ENCODE measurements at places on chromosomes 12 and 14.
A peak's percentile ranks its signal among the peaks of the same experiment; 100 is the strongest.

GRCh38 chr12:49331380-49332222 is 5.4 kb downstream of the C1QL4 start:
- DNase-seq = no peak

DNA sequence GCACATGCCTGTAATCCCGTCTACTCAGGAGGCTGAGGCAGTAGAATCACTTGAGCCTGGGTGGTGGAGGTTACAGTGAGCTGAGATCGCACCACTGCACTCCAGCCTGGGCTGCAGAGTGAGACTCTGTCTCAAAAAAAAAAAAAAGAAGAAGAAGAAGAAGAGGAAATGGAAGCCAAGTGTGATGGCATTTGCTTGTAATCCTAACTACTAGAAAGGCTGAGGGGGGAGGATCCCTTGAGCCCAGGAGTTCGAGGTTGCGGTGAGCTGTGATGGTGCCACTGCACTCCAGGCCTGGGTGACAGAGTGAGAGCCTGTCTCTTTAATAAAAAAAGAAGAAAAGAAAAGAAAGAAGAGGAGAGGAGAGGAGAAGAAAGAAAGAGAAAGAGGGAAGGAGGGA is 52.1 kb downstream of the LGMN start:
- no peak for DNase-seq

GRCh38 chr12:16093825-16094224 is 182.7 kb downstream of the DERA start:
- no peak for DNase-seq

- no peak for DNase-seq
Observed at GRCh38 chr12:7857971-7858370, 14.7 kb downstream of the SLC2A14 start.

DNA sequence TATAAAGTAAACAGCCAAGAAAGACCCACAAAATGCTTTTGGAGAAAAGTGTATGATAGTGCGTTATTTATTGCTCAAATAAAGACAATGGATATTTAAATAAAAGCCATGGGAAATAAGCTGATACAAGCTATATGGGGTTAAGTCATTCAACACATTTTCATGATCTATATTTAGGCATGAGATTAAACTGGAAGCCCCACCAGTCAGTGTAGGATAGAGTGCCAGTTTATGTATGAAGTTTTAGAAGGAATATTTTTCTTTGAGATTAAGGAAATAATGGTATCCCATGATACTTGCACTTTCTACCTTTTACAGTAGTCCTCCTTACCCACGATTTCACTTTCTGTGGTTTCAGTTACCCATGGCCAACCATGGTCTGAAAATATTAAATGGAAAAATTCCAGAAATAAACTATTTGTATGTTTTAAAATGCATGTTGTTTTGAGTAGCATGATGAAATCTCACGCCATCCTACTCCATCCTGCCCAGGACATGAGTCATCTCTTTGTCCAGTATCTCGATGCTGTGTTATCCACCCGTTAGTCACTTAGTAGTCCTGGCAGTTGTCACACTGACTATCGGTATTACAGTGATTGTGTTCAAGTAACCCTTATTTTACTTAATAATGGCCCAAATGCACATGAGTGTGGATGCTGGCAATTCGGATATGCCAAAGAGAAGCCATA is 22.3 kb downstream of the SYT1 start:
- no peak for DNase-seq

GRCh38 chr14:79661752-79662151 is 549.6 kb downstream of the DIO2 start:
- no peak for DNase-seq

- no peak for DNase-seq
Observed at GRCh38 chr14:54173802-54174201, 217.2 kb upstream of the BMP4 start.

- DNase-seq = no peak
Observed at GRCh38 chr12:40022850-40023249, 83.0 kb downstream of the SLC2A13 start.

GRCh38 chr14:37122919-37123639 is 49.3 kb downstream of the SLC25A21 start:
- no peak for DNase-seq

GRCh38 chr12:13199592-13199991 is 3.1 kb downstream of the EMP1 start:
- no peak for DNase-seq

DNA sequence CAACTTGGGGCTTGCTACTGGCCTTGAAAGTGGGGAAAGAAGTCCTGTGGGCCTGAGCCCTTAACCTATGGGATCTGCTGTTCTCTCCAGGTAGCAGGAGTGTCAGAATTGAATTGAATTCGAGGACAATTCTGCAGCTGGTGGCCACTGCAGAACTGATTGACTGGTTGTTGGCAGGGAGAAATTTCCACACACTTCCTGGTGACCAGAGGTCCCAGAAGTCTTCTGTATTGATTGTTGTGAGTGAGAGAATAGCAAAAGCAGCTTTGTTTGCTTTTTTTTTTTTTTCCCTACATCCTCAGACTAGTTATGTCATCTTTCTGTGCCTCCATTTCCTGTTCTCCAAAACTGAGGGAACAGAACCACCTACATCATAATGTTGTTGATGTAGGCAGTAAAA is 64.1 kb downstream of the PRICKLE1 start:
- no peak for DNase-seq

DNA sequence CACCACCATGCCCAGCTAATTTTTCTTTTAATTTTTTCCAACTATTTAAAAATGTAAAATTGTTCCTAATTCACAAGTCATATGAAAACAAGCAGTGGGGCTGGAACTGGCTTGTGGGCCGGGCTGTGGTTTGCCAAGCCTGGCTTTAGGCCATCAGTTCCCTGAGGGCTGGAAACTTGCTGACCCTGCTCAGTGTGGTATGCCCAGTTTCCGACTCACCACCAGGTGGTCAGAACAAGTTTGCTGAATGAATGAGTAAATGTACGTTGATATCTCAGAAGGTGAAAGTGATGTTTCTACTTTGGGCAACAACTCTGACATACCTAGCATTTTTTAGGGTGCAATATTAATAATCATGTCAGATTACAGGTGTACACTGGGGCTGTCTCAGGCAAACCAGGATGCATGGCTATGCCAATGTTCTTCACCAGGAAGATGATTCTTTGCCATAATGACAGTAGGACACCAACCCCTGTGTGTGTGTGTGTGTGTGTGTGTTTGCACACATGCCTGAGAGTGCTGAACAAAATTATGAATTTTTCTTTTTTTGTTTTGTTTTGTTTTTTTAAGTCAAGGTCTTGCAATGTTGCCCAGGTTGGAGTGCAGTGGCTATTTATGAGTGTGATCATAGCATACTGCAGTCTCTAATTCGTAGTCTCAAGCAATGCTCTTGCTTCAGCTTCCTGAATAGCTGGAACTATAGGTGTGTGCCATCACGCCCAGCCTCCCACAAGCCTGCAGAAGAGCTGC is 106.1 kb downstream of the PTPN11 start:
- no peak for DNase-seq

DNA sequence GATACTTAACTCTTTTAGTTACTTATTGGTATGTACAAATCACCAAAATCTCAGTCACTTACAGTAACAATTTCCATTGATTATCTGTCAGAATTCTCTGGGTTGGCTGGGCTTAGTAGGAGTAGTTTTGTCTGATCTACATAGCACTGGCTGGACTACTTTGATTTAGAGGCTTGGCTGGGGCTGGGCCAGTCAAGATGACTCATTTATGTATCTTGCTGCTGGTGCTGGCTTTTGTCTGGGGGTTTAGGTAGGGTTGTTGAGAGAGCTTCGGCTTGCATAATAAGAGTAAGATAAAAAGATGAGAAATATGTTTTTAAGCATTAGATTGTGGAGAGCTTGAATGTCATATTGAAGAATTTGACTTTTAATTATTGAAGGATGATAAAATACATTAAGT is 1093.7 kb downstream of the SLC6A15 start:
- no peak for DNase-seq

DNA sequence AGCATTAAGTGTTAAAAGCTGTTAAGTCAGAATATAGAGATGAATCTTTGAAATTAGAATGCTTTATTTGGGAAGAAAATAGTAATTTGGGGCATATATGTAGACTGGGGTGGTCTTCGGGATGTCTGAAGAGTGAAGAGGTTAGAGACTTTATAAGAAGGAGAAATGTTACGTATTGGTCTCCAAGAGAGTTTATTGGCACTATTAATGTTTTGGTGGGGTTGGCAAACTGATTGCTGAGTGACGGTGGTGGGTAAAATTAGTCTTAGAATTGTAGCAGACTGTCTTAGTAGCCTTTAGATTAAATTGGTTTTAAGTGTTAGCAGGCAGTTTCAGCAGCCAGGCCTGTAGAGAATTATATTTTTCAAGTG is 4.9 kb upstream of the ATP23 start:
- DNase-seq = no peak

- DNase-seq = no peak
Observed at GRCh38 chr12:70252832-70253231, 9.6 kb downstream of the CNOT2 start.

- no peak for DNase-seq
Observed at GRCh38 chr12:124786061-124786964, 77.4 kb downstream of the SCARB1 start.

DNA sequence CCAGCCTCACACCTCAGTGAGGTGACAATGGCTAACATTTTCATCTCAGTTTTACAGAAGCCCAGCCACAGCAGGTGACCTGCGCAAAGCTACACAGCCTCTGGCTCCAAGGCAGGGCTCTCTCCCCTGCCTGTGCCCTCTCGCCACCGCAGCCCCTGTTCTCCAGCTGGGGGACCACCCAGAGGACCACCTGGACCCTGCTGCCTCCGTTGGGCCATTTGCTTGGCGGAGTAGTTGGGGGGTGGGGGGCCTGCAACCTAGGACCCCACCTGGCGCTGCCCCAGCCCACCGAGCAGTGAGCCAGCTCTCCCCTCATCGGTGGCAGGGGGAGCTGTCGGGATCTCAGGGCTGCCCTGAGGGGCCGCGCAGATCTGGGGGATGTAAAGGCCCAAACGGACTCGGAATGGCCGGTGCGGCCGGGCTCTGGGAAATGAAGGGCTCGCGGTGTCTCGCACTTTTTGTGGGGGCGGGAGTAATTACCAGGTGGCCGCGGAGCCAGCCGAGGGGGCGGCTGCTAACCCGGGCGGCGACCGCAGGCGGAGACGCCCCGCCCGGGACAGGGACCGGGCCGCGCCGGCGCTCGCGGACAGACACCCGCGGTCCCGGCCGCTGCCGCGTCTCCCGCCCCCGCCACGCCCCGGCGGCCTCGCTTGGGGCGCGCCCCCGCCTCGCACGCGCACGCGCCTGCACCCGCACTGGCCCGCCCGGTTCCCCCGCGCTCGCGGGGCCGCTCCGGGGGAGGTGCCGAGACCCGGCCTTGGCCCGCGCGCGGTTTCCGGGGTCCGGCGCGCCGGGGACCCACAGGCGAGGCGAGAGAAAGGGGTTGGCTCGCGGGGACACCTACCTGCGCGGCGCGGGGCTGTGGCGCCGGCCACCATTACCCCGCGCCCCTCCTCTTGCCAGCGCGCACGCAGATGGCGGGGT is 8.6 kb upstream of the GPR68 start:
- DNase-seq = peak; percentile 52
